Uterus (tissue), 4 donors: ENCODE measurements at places on chromosomes 6 and 20. TPM values are rescaled to one million over a fixed set of nuclear protein-coding genes. Genes with fewer than 3 reads are reported as not detected.

DNA sequence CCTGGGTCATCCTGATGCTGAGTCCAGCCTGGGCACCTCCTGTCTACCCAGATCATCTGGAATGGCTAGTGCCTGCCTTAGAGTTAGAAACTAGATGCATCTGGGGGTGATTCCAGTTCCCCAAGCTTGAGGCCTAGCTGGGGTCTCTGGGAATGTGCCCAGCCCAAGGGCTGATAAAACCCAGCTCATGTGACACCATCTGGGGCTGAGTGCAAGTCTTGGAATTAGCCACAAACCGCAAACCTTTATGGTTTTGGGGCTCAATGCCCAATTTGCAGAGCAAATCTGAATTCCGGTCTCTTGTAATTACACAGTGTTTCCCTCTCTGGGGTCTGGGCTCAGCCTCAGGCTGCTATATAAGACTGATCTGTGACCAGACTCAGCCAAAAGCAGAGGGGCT lies at the start of gene BPIFB4:
Gene BPIFB4, plus strand, starts transcription at position 385 of the 400 bp plus-strand sequence. CDS start 1,884 bp downstream, outside the sequence.
- DNase-seq: no peak

DZANK1 gene
- total RNA-seq: 10.0 TPM

STX11 gene
- total RNA-seq: 0.83 TPM

- no peak for DNase-seq
Measured at GRCh38 chr6:99241905-99242534, 107.5 kb downstream of the FAXC start.

- no peak for DNase-seq
Measured at GRCh38 chr6:168457653-168457934, 16.6 kb downstream of the SMOC2 start.

KHDC1 gene
- total RNA-seq: 1.0 TPM

PRSS35 gene
- 0.34 TPM for total RNA-seq

GRCh38 chr20:45181639-45182038 lies 6.9 kb downstream of the PI3 start:
- DNase-seq: no peak

DEFB119 gene
- not detected for total RNA-seq

CCN6 gene
- not detected for total RNA-seq

GRCh38 chr6:166955121-166955864 lies 1.1 kb downstream of the RNASET2 start:
- DNase-seq: no peak
